ENCODE measurements at places on chromosomes 13 and 19. TPM values are rescaled to one million over a fixed set of nuclear protein-coding genes. Genes with fewer than 3 reads are reported as not detected.

DNA sequence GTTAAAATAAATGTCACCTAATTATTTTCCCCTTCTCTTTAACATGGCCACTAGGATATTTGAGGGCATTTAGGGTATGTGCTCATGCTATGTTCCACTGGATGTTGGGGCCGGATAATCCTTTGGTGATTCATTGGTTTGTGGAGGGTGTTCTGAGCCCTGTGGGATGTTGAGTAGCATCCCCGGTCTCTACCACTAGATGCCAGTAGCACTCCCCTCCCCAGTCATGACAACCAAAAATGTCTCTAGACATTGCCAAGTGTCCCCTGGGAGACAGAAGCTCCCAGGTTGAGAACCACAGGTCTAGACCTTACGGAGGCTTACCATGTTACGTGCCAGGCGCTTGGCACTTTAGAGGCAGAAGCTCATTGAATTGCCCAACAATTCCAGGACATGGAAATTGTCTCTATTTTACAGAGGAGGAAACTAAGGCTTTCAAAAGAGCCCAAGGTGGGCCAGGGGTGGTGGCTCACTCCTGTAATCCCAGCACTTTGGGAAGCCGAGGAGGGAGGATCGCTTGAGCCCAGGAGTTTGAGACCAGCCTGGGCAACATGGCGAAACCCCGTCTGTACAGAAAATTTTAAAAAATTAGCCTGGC is 14.1 kb downstream of the SHANK1 start:
- no peaks in the 10 kb centered on the region for H3K36me3 ChIP-seq
- H3K4me1 ChIP-seq = no peaks in the 10 kb centered on the region
- peak; percentile 67 for DNase-seq
- no peak overlapping the region for H3K4me3 ChIP-seq

DNA sequence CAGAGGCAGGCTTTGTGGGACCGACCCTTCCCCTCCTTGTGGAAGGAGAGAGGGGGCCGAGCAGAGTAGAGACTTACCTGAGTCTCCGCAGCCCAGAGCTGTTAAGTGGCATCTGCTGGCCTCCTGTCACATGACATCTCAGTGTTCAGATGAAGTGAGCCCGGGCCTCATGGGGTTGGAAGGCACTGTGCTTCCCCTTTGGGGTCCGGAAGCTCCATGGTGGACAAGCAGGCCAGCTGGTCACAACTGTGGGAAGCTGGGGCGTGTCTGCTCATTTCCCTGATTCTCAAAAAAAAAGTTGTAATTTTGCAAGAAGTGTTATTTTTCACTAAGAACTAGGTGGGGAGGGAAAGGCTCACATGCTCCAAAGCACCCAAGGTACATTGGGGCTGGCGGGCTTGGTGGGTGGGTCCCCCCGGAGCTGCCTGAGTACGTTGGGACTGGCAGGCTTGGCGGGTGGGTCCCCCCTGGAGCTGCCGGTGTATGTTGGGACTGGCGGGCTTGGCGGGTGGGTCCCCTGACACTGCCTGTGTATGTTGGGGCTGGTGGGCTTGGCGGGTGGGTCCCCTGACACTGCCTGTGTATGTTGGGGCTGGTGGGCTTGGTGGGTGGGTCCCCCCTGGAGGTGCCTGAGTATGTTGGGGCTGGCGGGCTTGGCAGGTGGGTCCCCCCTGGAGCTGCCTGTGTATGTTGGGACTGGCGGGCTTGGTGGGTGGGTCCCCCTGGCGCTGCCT is 18.2 kb upstream of the DCUN1D2 start:
- DNase-seq = no peak
- peaks cover 12% of the 10 kb centered on the region for H3K36me3 ChIP-seq
- H3K27me3 ChIP-seq = no peaks in the 10 kb centered on the region
- H3K27ac ChIP-seq = no peak overlapping the region
- H3K4me1 ChIP-seq = no peaks in the 10 kb centered on the region

DNA sequence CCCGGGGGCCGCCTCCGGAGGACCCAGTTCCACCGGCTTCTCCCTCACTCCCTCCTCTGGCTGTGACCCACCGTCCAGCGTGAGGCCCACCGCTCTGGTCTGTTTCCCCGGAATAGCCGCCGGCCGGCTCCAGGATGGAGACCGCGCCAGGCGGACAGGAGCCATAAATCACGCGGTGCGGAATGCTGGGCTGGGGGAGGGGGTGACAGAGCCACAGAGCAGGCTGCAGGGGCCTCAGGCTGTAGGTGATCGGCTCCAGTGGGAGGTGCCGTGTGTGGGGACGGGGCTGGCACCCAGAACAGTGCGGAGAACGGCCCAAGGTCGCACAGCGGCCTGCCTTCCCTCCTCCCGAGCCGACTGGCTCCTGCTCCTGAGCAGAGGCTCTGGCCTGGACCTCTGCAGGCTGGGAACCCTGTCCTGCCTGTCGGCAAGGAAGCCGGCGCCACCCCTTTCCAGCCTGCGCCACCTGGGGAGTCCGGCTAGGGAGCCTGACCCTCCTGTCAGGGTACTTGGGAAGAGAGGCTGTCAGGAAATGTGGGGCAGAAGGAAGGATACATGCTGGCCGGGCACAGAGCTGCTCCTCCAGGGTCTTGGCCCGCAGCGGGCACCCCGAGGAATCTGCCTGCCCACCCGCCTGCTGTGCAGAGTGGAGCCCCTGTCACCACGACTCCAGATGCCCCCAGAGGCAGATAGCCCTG is 8.3 kb downstream of the PIAS4 start:
- H3K4me3 ChIP-seq = no peak overlapping the region
- no peak overlapping the region for H3K27ac ChIP-seq
- H3K36me3 ChIP-seq = no peaks in the 10 kb centered on the region
- no peaks in the 10 kb centered on the region for H3K27me3 ChIP-seq

DNA sequence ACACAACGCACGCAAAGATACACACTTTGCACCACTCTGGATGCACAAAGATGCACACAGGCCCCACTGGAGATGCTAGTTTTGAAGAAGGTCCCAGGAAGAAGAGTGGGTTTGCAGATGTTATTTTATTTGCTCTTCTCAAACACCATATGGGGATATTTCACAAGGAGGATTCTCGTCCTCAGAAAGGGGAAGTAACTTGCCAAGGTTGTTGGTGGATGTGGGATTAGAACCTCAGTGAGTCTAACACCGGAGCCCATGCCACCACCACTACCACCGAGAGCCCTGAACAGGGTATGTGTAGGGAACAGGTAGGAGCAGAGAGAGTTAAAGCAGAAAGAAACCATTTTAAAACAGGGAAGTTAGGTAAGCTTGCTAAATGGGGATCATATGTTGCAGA is 9.6 kb upstream of the CEACAM6 start:
- no peak overlapping the region for H3K4me3 ChIP-seq
- no peak overlapping the region for H3K27ac ChIP-seq
- peaks cover 21% of the 10 kb centered on the region for H3K4me1 ChIP-seq
- DNase-seq = no peak
- peaks cover 46% of the 10 kb centered on the region for H3K27me3 ChIP-seq

GRCh38 chr13:114309806-114310410 is 4.4 kb upstream of the CHAMP1 start:
- peaks cover 13% of the 10 kb centered on the region for H3K4me1 ChIP-seq
- no peaks in the 10 kb centered on the region for H3K27me3 ChIP-seq
- H3K27ac ChIP-seq = no peak overlapping the region
- no peak for DNase-seq

CAMSAP3 gene
- 0.25 TPM for total RNA-seq

THSD8 gene
- total RNA-seq = 31.1 TPM

DNA sequence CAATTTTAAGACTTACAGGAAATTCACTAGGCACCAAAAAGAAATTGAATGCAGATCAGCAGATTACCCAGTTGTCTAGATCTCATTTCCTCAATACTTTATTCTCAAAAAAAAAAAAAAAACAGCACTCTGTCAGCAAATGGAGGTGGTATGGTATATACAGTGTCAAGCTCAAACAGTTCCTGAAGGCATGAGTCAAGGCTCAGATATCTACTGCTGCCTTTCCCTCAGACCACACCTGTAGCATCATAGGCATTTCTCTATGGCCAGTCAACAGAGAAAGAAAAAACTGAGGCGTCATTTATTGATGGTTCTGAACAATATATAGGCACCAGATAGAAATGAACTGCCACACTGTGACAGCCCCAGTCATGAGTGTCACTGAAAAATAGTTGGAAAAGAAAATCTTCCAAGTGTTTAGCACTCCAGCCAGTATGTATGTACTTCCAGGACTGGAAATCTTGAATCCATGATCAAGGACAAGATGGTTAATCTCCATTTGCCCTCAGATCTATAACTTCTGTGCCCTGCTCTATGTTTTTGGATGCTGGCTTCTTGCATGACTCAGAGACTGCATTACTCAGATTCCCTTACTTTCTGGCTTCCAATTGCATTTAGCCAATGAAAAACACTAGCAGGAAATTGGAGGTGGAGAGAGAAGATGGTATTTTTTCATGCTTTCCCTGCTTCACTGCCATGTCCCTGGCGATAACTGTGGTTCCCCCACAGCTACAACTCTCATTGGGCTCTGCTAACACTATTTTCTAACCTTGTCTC is 8.4 kb upstream of the COG3 start:
- H3K4me1 ChIP-seq = no peaks in the 10 kb centered on the region
- no peaks in the 10 kb centered on the region for H3K27me3 ChIP-seq
- no peak overlapping the region for H3K4me3 ChIP-seq
- H3K27ac ChIP-seq = no peak overlapping the region
- no peak for DNase-seq
- H3K36me3 ChIP-seq = peaks cover 4% of the 10 kb centered on the region

- H3K27me3 ChIP-seq = no peaks in the 10 kb centered on the region
- H3K4me3 ChIP-seq = no peak overlapping the region
- H3K36me3 ChIP-seq = peaks cover 1% of the 10 kb centered on the region
- H3K4me1 ChIP-seq = peaks cover 3% of the 10 kb centered on the region
- H3K27ac ChIP-seq = no peak overlapping the region
- no peak for DNase-seq
These were observed 17.5 kb downstream of the TMEM143 start for GRCh38 chr19:48346191-48346590.

DNA sequence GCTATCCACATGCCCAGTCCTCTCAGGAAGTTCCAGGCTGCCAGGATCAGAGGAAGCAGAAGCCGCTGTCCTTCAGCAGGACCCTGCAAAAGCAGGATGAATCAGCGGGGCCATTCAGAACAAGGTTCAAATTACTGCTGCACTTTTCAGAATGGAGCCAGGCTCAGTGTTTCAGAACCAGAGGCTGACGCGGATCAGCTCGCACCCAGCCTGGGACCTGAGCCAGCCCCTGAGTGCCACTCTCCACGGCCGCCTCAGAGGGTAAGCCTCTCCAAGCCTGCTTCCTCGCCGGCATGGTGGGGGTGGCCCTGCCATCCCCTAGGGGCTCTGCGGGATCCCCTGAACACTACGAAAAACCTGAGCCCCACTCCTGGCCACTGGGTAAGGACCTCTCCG is 24.7 kb downstream of the RASA3 start:
- H3K4me3 ChIP-seq = peak overlapping the region; percentile 18
- H3K27me3 ChIP-seq = no peaks in the 10 kb centered on the region
- H3K36me3 ChIP-seq = peaks cover 13% of the 10 kb centered on the region
- DNase-seq = no peak

GJB2 gene
- 1.1 TPM for total RNA-seq

SBK2 gene
- not detected for total RNA-seq

GRCh38 chr19:48102870-48103751 is 7.5 kb downstream of the PLA2G4C start:
- DNase-seq = peak; percentile 45
- no peaks in the 10 kb centered on the region for H3K4me1 ChIP-seq
- no peak overlapping the region for H3K27ac ChIP-seq
- no peaks in the 10 kb centered on the region for H3K27me3 ChIP-seq

MAP4K1 gene
- total RNA-seq = 174 TPM

DNA sequence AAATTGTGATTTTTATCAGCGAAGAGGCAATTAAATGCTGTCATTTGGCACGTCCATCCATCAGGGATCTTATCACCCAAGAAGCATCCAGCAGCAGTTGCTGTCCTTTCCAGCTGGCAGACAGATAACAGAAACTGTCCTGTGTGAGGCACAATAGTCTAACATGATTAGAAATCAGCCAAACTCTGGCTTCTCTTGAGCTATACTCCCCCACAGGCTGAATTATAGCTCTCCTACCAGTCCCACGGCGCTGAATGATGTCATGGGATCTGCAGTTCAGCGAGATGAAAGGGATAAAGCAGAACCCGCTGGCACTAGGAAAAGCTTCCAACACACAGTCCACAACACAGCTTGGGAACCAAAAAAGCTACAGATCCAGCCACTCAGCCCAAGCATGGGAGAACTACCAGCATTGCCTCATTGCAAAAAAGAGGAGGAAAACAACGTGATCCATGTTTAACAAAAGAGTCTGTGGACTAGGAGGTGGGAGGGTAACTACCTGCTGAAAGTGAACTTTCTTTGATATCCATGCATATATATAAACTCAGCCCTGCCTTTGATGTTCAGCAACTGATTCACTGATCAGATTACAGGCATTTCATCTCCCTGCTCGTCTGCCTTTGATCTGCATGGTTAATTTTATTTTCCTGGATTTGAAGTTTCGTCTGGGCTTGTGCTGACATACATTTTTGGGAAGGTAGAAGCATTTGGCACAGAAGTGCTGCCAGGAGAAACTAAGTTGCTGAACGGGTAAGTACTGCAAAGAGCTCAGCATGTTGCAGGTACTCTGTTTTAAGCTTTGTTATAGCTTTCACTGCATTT is at the start of gene TNFRSF19:
TSS of gene TNFRSF19 (plus strand) at position 314 of the 822 bp plus-strand sequence. CDS start 19,772 bp downstream, outside the sequence.
- peaks cover 25% of the 10 kb centered on the region for H3K27me3 ChIP-seq
- H3K4me1 ChIP-seq = peaks cover 1% of the 10 kb centered on the region
- DNase-seq = no peak
- no peak within 1 kb of the TSS for H3K27ac ChIP-seq
- H3K4me3 ChIP-seq = no peak within 1 kb of the TSS

GRCh38 chr13:87736849-87737385 is 65.7 kb downstream of the SLITRK5 start:
- no peaks in the 10 kb centered on the region for H3K36me3 ChIP-seq
- DNase-seq = no peak
- H3K4me3 ChIP-seq = no peak overlapping the region
- H3K27ac ChIP-seq = no peak overlapping the region

DNA sequence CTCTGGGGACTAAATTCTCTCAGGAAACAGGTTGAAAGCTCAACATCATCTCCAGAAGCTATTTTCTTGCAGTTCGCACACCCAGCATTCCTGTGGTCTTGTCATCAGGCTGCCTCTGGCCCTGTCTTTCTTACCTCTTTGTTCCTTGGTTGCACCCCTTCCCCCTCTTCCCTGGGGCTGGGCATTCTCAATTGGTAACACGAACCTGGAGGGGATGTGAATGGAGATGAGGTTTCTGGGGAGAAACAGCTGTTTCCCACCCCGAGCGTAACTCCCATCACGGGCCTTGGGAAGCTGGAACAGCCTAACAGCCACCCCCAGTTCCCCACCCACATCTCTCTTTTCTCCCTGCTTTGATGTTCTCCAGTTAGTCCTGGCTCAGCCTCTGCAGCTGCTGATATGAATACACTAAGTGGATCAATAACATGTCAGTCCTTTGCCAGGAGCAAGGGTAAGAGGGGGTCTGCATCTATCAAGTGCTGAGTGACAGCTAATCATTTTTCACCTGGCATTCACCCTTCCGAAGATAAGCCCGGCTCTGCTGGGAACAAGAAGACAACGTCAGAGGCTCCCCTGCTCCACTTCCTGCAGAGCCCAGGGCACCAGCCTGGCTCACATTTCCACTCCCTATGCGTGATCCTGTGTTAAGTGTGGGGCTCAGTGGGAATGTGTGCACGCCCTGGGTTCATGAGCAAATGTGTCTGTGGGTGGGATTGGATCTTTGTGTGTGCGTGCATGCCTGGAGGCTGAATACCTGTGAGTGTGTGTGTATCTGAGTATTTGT is 74.0 kb upstream of the KCTD15 start:
- H3K36me3 ChIP-seq = no peaks in the 10 kb centered on the region
- peaks cover 3% of the 10 kb centered on the region for H3K27me3 ChIP-seq
- no peak overlapping the region for H3K4me3 ChIP-seq
- H3K4me1 ChIP-seq = no peaks in the 10 kb centered on the region

PALM3 gene
- total RNA-seq = not detected

- H3K4me1 ChIP-seq = peaks cover 5% of the 10 kb centered on the region
- H3K27ac ChIP-seq = no peak overlapping the region
- H3K27me3 ChIP-seq = no peaks in the 10 kb centered on the region
- H3K4me3 ChIP-seq = no peak overlapping the region
- no peak for DNase-seq
These were observed 18.6 kb downstream of the ZNF575 start for GRCh38 chr19:43551399-43552197.

All from activated CD8-positive, alpha-beta T cell treated with anti-CD3 and anti-CD28 coated beads for 36 hours (primary cell).